ENCODE measurements at places on chromosomes 7 and 10. TPM values are rescaled to one million over a fixed set of nuclear protein-coding genes. Genes with fewer than 3 reads are reported as not detected.

The CALHM1 gene
- total RNA-seq = not detected

The HNRNPF gene
- 184 TPM for total RNA-seq

The EN2 gene
- total RNA-seq = not detected

The LIPK gene
- total RNA-seq = not detected

The TSPAN15 gene
- total RNA-seq = 108 TPM

DNA sequence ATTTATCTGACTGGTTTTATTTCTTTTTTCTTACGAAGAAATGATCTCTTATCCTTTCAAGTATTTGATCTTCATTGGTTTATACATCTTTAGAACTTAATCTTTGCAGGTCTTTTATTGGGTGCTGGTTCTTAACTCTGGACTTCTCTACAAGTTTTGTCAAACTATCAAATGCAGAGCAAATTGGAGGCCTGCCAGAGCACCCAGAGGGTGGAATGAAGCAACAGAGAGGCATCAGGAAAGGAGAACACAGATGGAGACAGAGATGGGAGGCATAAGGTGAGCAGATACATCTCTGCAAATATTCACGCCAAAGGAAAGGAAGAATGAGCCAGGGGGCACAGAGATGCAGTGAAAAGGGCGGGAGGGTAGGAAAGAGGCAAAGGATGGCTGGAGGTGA, 130.3 kb downstream of the PKD1L1 start:
- DNase-seq = no peak

DNA sequence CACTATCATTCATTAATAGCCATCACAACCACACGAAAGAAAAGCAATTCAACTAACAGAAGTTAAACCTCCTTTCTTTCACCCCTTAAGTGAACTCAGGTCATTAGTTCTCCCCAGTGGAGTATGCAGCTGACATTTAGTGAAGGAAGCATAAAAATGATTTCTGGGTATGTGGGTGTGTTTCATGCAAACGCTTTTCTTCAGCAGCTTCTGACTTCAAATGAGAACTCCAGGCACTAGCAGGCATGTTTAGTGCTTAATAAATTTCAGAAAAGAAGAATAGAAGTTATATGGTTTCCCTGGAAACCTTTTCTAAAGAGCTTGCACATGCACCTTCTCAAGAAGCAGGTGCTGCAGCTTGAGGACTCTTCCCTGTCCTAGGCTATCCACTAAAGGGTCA, 62.5 kb downstream of the PIK3CG start:
- no peak for DNase-seq
